ENCODE measurements at places on chromosomes 13 and 19.

DNA sequence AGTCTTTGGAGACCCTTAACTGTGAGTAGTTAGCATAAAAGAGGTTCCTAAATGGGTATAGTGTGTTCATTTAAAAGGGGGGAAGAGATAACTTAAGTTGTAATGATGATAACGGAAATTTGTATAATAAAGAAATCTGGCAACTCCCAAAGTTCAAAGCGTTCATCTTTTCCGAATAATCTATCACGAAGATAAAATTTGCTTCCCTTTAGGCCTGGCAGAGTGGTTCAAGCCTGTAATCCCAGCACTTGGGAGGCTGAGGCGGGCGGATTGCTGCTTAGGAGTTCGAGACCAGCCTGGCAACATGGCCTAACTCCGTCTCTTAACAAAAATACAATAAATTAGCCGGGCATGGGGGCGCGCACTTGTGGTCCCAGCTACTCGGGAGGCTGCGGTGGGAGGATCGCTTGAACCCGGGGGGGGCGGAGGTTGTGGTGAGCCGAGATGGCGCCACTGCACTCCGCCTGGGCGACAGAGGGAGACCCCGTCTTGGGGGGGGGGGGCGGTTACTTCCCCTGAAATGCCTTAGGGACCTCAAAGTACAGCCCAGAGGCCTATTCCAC is 934 bp downstream of the N4BP2L2 start:
- no peak for DNase-seq

DNA sequence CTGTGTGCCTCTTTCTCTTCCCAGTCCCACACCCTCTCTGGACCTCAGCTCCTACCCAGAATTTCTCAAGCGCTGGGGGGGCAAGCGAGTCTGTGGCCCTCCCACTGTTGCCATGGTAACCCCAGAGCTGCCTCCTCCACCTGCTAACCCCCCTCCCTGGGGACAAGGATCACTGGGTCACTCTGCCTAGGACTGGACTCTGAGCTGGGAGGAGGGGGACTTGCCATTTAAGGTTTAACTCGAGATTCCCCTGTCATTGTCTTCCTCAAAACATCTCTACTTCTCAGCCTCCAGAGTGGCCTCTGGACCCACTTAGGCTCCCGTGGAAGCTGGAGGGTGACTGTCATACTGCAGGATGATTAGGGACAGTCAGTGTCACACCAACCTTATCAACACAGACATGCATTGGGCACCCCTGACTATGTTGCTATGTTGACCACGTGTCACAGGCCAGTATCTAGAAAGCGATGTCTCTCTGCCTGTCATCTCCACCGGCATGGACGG is 2.2 kb downstream of the PALM3 start:
- DNase-seq: no peak

DNA sequence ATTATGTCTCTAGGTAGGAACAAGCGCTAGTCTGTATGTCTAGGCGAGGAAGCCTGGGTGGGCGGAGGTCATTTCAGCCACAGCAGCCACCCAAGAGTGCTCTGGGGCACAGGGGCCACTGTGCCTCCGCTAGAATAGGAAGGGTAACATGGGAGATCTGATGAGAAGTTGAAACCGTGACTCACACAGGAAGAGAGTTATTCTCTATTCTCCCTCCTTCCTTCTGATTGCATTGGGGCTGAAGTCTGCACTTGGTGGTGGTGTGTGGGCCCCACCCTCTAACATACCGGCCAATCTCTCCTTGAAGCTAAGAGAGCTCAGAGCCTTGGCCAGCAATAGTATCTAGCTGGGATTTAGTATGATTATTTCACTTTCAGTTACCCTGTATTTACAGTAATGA is 20.3 kb upstream of the GGACT start:
- no peak for DNase-seq

- DNase-seq: no peak
Observed at GRCh38 chr13:109998684-109999533, 212.5 kb upstream of the IRS2 start.

DNA sequence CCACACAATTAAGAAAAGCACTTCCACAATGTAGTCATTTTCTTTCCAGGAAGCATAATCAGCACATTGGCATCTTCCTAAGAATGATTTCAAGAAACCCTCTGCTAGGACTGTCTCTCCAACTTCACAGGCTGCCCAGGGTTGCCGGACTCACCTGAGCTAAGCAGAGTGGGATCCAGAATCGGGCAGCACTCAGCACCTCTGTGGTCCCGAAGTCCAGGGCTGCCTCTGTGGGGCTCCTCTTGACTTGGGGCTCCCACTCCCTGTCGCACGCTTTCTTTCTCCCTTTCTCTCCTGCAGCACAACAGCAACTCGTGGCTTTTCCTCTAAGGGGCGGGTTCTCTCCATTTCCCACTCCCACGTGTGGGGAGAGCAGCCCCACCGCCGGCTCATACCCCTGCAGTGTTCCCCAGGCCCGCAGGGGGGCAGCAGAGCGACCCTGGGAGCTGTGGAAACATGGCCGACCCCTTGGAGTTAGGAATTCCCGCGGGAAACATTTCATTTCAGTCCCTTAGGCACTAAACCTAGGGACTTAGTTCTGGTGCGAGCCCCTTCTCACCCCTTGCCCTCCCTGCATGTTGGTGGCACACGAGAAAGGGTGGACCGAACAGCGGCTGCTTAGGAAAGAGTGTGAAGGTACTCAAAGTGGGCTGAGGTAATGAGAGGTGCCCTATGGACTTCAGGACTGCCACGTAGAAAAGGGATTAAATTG is at the start of gene TMEM272:
Gene TMEM272 (minus strand): TSS at position 316 of the 712 bp plus-strand sequence. CDS start 6,647 bp downstream, outside the sequence.
- DNase-seq: peak; percentile 25

GRCh38 chr13:75079226-75079625 is 402.7 kb downstream of the TBC1D4 start:
- DNase-seq: no peak

- DNase-seq: no peak
Observed at GRCh38 chr13:46137627-46138317, 32.9 kb upstream of the CPB2 start.

DNA sequence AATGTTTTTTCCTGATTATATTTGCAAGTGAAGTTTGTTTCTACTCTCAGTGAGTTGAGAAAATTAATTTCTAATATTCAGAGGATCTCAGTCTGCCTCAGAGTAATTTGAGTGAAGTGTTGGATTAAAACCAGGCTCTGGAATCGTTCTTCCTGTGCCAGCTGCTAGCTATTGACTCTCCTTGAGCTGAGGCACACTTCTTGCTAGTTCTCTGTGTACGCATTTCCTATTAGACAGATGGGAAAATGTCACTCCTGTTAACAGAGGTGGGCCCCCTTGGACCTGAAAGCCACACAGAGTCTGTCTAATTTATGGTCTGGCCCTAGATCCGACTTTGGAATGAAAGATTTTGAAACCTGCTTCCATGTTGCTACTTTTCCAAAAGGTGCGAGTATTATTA is 107.6 kb upstream of the RNF113B start:
- DNase-seq: no peak

- DNase-seq: no peak
Observed at GRCh38 chr19:277581-278165, 13.5 kb downstream of the PLPP2 start.
